ENCODE measurements at places on chromosomes 3 and 15. TPM values are rescaled to one million over a fixed set of nuclear protein-coding genes. Genes with fewer than 3 reads are reported as not detected.

- no peaks in the 10 kb centered on the region for H3K27me3 ChIP-seq
- peak within 1 kb of the TSS; percentile 60 for H3K27ac ChIP-seq
- peak within 1 kb of the TSS; percentile 77 for H3K4me3 ChIP-seq
- peak; percentile 89 for DNase-seq
Measured at GRCh38 chr15:40340740-40341400, at the start of gene CCDC9B. Gene CCDC9B, minus strand, starts transcription at chr15:40340939. Its CDS starts 120 bp downstream, at chr15:40340819.

GRCh38 chr3:14497321-14497720, 42.8 kb downstream of the GRIP2 start:
- H3K27me3 ChIP-seq: peaks cover 20% of the 10 kb centered on the region
- H3K36me3 ChIP-seq: no peaks in the 10 kb centered on the region
- H3K4me1 ChIP-seq: no peaks in the 10 kb centered on the region
- H3K4me3 ChIP-seq: no peak overlapping the region
- DNase-seq: no peak

Gene MUC4
- 3.6 TPM for total RNA-seq

Gene GPR171
- not detected for total RNA-seq

Gene SLCO2A1
- total RNA-seq: not detected

DNA sequence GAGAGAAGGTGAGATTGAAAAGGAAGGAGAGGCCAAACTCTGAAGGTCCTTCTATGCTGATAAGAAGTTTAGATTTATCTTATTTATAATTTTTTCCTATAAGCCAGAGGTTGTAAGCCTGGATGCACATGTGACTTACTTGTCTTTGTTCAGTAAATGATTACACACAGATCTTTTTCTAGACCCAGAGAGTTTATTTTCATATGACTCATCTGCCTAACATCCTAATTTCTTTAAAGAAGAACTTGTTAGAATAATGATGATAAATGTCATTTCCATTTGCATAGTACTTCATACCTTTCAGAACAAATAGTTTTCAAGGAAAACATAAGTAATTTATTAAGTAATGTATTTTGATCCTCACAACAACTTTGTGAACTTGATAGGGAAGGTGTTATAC, 434.8 kb upstream of the DPH6 start:
- DNase-seq: no peak
- H3K4me3 ChIP-seq: no peak overlapping the region
- H3K27ac ChIP-seq: no peak overlapping the region
- H3K36me3 ChIP-seq: no peaks in the 10 kb centered on the region
- no peaks in the 10 kb centered on the region for H3K4me1 ChIP-seq

DNA sequence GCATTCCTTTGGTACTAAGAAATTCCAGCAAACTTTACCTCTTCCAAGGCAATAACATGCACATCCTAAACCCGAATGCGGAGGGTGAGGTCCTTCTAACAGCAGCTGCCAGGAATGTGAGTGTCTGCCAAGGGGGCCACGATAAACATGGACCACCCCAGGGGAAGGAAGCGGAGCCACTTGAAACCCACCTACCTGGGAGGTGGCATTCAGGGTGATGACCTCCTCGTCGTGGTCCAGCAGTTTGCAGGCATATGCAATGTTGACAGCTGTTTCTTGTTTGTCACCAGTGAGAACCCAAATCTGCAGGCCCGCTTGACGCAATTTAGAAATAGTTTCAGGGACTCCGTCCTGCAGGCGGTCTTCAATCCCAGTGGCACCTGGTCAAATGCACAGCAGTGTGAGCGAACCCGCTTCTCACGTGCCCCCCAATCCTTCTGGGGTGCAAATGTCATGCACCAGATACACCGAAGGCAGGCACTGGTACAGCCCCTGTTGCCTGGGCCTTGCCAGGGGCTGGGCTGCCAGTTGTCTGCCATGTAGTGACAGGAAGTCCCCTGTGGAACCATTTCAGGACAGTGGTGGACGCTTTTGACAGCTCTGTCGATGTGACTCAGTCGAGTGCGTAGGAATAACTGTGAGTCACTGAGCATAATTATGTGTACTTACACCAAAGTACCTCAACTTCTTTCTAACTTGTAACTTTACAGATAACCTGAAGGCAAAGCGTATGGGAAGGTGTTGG, 161.2 kb downstream of the ATP10A start:
- H3K27me3 ChIP-seq: no peaks in the 10 kb centered on the region
- no peaks in the 10 kb centered on the region for H3K4me1 ChIP-seq
- no peak overlapping the region for H3K4me3 ChIP-seq
- H3K27ac ChIP-seq: no peak overlapping the region
- no peak for DNase-seq

GRCh38 chr15:62894322-62895085, 148.0 kb upstream of the TPM1 start:
- peak overlapping the region; percentile 97 for H3K27ac ChIP-seq
- peak overlapping the region; percentile 57 for H3K4me3 ChIP-seq
- H3K36me3 ChIP-seq: peaks cover 42% of the 10 kb centered on the region
- DNase-seq: no peak

DNA sequence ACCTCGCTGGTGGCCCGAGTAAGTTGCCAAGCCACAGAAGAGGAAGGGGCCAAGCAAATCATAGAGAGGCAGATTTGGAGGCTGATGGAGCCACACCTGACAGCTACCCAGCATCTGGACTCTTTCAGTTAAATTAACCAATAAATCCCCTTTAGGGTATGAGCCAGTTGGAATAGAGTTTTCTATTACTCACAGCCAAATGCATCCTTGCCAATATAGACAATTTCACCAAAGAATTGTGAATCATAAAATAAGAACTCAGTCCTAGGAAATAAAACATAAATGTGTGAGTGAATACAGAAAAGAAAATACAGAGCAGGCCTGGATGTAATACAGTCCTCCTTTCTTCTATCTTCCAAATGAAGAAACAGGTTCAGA, 161.6 kb upstream of the ANKRD28 start:
- no peaks in the 10 kb centered on the region for H3K36me3 ChIP-seq
- DNase-seq: no peak
- H3K27me3 ChIP-seq: no peaks in the 10 kb centered on the region
- no peaks in the 10 kb centered on the region for H3K4me1 ChIP-seq
- H3K27ac ChIP-seq: no peak overlapping the region
- no peak overlapping the region for H3K4me3 ChIP-seq

GRCh38 chr15:67745073-67746006, 80.0 kb upstream of the SKOR1 start:
- no peak overlapping the region for H3K4me3 ChIP-seq
- peak overlapping the region; percentile 92 for H3K27ac ChIP-seq
- H3K4me1 ChIP-seq: peaks cover 25% of the 10 kb centered on the region
- peaks cover 15% of the 10 kb centered on the region for H3K36me3 ChIP-seq
- DNase-seq: no peak

All from Calu3 (cell line).